ENCODE measurements at places on chromosomes 1 and 21.

- DNase-seq: no peak
Observed at GRCh38 chr21:25571726-25572121, 35.6 kb downstream of the MRPL39 start.

DNA sequence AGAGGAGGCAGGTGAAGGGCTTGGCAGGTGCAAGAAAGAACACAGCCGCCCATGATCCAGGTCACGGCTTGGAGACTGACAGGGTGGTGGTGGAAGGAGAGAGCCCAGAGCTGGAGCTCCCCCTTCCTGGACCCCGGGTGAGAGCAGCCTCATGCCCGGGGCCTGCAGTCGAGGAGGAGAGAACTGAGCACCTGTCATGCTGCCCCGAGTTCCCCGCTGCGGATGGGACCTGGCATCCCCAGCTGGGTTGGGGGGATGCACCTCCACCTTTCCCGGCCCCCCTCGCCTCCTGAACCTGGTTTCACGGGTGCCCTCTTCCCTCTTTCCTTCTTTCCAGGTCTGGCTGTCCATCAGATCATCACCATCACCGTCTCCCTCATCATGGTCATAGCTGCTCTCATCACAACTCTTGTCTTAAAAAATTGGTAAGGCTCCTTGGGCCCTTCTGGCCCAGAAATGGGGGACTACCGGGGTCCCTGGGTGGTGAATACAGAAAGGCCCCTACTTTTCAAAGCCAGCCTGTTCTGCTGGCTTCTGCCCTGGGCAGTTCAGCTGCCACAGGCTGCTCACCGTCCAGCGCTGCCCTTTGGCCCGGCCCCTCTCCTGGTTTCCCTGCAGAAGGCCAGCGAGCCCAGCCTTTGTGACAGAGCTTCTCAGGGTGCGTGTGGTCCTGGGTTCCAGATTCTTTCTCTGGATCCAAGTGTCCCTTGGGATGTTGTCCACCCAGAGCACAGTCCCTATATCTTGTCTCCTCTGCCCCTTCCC lies 115.3 kb downstream of the AJAP1 start:
- DNase-seq: no peak

DNA sequence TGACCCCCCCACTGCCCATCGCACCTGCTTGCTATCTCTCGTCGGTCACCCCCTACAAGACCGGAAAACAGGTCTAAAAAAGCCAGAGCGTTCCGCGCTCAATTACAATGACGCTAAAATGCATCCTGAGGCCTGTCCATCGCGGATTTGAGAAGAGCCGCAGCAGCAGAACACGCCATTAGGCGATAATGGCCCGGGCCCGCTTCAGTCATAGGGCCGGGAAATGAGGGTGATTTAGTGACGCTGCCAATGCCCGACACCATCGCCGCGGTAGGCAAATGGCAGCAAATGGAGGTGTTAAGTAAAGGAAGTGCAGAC lies 64.1 kb upstream of the SSX2IP start:
- no peak for DNase-seq

- DNase-seq: peak; percentile 12
Observed at GRCh38 chr21:42799516-42799915, 79.8 kb downstream of the WDR4 start.

- DNase-seq: no peak
Observed at GRCh38 chr1:20578062-20578461, 10.8 kb upstream of the CDA start.

- no peak for DNase-seq
Observed at GRCh38 chr1:217053676-217054075, 330.4 kb upstream of the ESRRG start.

DNA sequence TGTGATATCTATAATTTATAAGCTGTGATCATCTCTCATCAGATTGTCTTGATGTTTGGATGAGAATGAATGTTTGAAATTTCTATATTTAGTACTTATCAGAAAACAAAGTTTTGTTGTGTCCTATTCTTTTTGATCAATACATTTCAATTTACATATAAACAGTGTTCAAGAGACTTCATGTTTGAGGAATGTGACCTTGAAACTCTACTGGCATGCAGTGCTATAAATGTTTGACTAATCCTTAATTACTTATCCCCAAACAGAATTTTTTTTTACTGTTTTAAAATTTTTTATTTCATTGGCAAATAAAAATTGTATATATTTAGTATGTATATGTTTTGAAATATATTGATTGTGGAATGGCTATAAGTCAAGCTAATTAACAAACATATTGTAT lies 1.5 kb upstream of the PRKAA2 start:
- no peak for DNase-seq

DNA sequence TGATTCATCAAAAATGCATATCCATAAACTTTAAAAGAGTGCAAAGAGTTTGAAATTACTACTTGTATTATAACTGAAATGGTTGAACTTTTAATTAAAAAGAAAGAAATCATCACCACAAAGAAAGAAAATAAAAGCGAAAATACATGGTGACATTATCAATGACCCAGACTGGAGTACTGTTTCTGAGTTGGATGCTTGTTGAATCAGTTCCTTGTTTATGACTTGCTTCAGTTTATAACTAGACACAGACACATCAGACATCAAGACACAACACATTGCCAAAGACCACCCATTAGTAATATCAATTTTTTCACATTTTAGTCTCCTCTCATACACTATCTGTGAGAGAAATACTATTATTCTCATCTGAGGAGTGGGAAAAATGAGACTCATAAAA lies 293.0 kb downstream of the MRPL39 start:
- DNase-seq: no peak

GRCh38 chr1:233269656-233270055 lies 25.9 kb downstream of the PCNX2 start:
- DNase-seq: no peak

- DNase-seq: no peak
Observed at GRCh38 chr1:230636575-230637148, 5.6 kb upstream of the COG2 start.
